NCI-H2171 treated with DMSO at 0.1 percent for 48 hours (cell line): ENCODE measurements at places on chromosomes 3 and 15.

- DNase-seq, result peak; percentile 51
Measured at GRCh38 chr3:114839476-114839875, 307.6 kb downstream of the ZBTB20 start.

DNA sequence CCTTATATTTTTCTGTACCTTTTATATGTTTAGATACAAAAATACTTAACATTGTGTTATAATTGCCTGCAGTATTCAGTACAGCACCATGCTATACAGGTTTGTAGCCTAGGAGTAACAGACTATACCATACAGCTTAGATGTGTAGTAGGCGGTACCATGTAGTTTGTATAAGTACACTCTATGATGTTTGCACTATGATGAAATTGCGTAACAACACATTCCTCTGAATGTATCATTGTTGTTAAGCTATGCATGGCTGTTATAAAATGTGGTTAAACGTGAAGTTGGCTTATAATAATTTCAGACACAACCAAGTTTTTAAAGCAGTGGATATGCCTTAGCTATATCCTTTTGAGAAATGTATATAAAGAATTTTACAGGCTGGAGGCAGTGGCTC lies 328.3 kb downstream of the PLCL2 start:
- DNase-seq, result no peak

DNA sequence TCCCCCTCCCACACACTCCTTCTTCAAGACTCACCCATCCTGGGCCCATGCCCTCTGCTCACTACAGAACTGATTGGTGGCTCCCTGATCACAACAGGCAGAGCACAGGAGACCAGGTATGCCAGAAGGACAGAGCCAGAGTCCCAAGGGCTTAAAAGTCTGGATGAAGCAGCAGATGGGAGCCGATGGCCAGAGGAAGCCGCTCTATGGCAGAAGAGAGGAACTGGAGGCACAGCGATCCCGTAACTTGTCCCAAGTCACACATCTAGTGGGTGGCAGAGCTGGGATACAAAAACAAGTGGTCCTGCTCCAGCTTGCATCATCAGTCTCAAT lies 20.7 kb downstream of the ITGA11 start:
- DNase-seq, result no peak

GRCh38 chr3:116815831-116816588 lies 106.4 kb downstream of the TUSC7 start:
- DNase-seq, result no peak

DNA sequence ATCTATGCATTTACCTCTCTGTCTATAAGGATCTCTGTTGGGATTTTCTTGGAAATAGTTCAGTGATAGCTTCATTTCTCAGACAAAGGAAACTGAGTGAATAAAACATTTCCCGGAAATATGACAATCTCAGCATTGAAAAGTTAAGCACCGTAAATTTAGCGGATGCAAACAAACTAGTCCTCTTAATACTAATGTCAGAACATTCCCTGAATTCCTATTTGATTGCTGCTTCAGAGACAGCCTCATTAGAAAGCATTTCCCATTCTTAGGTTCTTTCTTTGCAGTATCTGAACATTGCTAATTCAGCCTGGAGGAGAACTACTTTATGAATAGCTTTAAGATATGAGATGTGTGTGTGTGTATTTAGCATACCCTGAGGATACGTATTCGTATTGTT lies 101.3 kb downstream of the NR2F2 start:
- DNase-seq, result no peak

GRCh38 chr15:63402498-63403253 lies 21.0 kb upstream of the CA12 start:
- peak; percentile 63 for DNase-seq

- DNase-seq, result no peak
Measured at GRCh38 chr3:30161375-30161774, 445.0 kb upstream of the TGFBR2 start.

- no peak for DNase-seq
Measured at GRCh38 chr3:42613462-42613861, 13.0 kb downstream of the NKTR start.

DNA sequence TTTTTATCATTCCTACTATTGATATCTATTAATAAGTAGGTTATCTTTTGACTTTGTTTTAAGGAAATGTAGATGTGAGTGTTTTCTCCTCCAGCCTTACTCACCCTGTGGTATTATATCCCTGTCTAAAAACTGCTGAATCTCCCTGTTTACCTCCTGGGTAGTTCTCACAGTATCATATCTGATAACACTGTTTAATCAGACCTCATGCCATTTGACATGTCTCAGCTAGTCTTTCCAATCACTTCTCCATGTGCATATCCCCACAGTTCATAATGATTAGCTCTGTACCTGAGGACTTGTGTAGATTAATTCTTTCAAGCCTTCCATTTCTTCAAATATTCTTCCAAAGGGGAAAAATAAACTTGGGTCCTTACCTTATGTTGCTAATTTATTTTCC lies 30.7 kb downstream of the DUOX2 start:
- DNase-seq, result peak; percentile 69

DNA sequence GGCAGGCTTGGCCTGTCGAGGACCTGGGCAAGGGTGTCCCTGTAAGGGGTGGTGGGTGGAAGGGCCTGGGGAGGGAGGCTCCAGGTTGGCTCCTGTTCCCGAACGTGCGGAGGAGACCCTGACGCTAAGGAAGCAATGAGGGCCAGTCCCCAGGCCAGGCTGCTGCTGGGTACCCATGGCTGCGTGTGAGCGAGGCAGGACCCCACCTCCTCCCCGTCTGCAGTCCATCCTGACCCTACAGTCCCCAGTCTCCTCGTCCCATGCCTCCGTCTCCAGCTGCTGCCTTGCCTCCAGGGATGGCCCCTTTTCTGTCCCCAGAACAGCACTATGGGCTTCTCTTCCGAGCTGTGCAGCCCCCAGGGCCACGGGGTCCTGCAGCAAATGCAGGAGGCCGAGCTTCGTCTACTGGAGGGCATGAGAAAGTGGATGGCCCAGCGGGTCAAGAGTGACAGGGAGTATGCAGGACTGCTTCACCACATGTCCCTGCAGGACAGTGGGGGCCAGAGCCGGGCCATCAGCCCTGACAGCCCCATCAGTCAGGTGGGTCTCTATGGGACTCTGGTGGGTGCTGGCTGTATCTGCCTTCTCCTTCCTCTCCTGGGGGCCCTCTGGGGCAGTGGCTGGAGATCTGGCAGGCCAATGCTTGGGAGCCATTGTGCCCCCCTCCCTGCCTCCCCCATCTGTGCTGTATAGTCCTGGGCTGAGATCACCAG lies 571 bp downstream of the FES start:
- DNase-seq, result no peak

GRCh38 chr3:77139624-77140023 lies 99.7 kb downstream of the ROBO2 start:
- no peak for DNase-seq

- DNase-seq, result no peak
Measured at GRCh38 chr3:64809086-64809485, 121.3 kb upstream of the ADAMTS9 start.

GRCh38 chr3:184656829-184657681 lies 54.8 kb downstream of the MAGEF1 start:
- peak; percentile 46 for DNase-seq

DNA sequence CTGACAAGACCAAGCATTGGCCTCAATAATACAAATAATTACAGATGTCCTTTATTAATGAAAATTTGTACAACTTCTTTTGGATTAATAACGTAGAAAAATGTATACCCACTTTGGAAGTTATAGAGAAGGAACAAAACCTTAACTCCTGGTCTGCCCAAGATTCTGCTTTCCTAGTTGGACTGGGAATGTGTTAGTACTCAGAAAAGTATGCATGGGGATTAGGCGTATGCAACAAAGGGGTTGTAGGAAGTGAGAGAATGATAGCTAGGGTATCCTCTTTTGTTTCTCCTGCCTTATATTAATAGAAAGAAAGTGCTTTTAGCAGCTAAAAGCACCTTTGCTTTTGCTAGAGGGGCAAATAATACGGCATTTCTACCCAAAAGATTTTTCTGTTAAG lies 116.2 kb upstream of the LRRFIP2 start:
- no peak for DNase-seq
